ENCODE measurements at places on chromosomes 2 and 18.
A peak's percentile ranks its signal among the peaks of the same experiment; 100 is the strongest.

- no peak for DNase-seq
Measured at GRCh38 chr2:68234405-68234804, 17.9 kb downstream of the PPP3R1 start.

GRCh38 chr18:40930211-40930882 is 1024.7 kb upstream of the PIK3C3 start:
- DNase-seq = no peak

DNA sequence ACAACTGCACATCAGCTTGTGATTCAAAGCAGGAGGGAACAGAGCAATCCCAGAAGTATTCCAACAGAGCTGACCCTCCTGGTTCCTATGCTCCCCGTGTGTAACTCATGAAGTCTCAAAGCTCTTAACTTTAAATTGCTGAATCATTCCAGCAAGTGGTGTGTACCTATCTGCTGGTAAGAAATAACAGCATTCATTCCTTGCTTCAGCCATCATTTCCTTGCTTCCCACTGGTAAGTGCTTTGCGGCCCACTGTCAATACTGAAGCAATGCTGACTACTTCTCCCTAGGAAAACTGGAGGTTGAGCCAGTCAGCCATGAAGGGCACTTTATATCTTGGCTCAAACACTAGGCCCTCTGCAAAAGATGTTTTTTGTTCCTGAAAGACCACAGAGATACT is 222.4 kb downstream of the EXOC6B start:
- no peak for DNase-seq

DNA sequence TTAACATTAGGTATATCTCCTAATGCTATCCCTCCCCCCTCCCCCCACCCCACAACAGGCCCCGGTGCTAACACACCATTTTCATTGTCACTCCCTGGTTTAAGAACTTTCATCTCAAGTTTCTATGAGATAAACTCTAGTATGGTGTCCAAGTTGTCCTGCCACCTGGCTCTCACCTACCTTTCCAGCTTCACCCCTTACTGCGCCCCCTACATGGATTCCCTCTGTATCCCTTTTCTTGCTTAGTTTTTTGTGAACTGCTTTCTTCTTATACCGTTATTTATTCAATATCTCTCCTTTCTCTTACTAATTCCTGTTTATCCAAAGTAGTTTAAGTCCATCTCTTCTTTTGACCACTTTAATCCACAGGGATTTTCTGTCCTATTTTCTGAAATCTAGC is 15.2 kb downstream of the EML4 start:
- DNase-seq = no peak

GRCh38 chr2:36487947-36488346 is 110.0 kb downstream of the FEZ2 start:
- no peak for DNase-seq

GRCh38 chr18:48820483-48821250 is 130.1 kb downstream of the SMAD7 start:
- no peak for DNase-seq

GRCh38 chr2:67930156-67930555 is 132.6 kb downstream of the C1D start:
- DNase-seq = no peak

GRCh38 chr2:207143215-207144172 is 22.3 kb downstream of the KLF7 start:
- peak; percentile 49 for DNase-seq

- DNase-seq = no peak
Measured at GRCh38 chr2:28313220-28313784, 79.4 kb upstream of the FOSL2 start.

DNA sequence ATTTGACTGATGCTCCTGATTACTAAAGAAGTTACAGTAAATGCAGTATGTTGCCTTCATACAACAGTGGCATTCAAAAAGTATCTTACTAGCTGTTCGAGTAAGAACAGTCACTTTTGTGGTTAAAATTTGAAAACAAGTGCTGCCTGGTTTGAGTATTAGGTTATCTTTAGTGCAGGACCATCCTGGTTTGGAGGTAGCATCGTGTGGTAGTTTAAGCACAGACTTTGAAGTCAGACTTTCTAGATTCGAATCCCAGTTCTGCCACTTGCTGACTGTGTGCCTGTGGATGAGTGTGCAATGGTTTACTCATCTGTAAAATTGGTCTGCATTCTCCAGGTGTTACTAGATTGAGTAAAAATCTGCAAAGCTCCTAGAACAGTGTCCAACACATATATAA is 96.8 kb downstream of the SGPP2 start:
- DNase-seq = no peak

GRCh38 chr2:164386231-164386630 is 235.1 kb downstream of the GRB14 start:
- no peak for DNase-seq

All from liver (tissue), 10 donors.